GM12864 (cell line): ENCODE measurements at places on chromosomes 3 and 15.

DNA sequence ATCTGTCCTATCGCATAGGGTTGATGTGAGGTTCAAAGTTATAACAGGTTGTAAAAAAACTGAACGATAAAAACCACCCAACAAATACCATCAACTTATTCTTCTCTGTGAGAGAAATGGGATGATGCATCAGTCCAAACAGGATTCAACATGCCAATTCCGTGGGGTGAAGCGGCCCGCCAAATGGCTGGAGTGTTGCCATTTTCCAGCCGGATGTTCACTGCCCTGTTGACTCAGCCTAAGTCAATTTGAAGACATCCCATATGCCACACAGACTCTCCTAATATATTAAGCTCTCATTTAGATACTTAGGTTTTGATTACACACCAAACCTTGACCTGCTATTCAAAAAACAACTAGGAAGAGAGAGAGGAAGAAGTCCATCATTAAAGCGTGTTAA lies 311.1 kb downstream of the VPS13C start:
- no peak for DNase-seq

DNA sequence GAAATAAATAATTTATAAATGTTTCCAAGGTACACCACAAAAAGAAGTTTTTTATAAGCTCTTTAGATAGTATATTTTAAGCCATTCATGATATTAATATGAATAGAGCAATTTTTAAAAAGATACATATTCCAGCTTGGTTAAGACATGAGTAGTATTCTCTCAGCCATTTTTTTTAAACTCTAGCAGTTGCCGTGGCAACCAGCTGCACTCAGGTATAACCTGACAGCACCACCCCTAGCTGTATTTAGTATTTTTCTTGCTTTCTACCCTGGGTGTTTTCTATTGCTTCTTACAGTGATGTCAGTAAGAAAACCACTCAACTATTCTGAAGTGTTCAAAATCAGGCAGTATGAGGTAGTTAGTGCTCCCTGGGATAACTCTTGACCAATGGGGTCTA lies 496.3 kb upstream of the CNTN3 start:
- no peak for DNase-seq

GRCh38 chr3:31114929-31115283 lies 220.4 kb upstream of the GADL1 start:
- no peak for DNase-seq

GRCh38 chr3:22858486-22858885 lies 344.6 kb upstream of the UBE2E2 start:
- no peak for DNase-seq

GRCh38 chr15:63260791-63261190 lies 16.6 kb upstream of the APH1B start:
- DNase-seq = no peak

GRCh38 chr3:72798552-72799195 lies 49.6 kb downstream of the SHQ1 start:
- no peak for DNase-seq

DNA sequence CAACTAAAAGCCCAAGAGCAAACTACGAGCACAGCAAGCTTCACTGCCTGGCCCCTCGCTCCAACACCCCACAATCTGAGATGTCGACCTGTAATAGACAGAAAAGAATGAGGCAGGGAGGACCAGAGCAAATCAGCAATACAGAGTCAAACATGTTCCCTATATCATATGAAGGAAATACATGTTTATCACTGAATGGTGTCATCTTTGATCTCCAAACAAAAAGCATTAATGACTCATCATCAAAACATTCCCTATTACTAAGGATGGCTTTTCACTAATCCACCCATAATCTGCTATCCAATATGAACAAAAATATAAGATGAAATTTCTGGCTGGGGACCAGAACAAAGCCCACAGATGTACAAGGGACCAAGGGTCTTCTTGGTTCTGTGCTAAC lies 34.7 kb downstream of the MYO5A start:
- DNase-seq = no peak

DNA sequence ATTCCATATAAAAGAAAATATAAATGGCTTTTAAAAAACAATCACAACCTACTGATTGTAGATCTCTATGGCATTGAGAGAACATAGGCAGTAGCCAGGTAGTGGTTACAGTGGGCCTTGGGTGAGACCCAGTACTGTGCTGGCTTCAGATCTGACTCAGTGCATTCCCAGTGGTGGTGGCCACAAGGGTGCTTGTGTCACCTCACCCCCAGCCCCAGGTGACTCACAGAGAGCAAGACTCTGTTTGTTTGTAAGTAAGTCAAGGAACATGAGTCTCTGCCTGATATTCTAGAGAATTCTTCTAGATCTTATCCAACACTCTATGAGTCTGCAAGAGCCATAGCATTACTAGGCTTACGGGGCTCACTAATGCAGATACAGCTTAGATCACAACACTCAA lies 118.8 kb upstream of the AZI2 start:
- no peak for DNase-seq

- DNase-seq = no peak
Measured at GRCh38 chr3:126850370-126851085, 132.4 kb upstream of the PLXNA1 start.

DNA sequence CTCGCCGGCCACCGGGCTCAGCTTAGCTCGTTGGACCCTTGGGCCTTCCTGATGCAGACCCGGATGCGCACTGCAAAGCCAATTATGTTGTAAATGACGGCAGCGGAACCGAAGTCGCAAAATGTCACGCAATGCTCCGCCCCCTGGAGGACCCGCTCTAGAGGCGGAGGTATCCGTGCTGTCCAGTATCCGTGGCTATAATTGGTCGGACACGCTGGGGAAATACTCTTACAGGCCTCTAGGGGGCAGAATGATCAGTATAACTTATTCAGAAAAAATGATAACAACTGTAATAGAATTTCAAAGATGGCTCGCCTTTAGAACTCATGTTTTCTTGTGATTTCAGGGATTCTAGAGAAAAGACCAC lies at the start of gene PRR23B:
Gene PRR23B (minus strand): TSS at position 59 of the 367 bp plus-strand sequence. CDS start 265 bp downstream, outside the sequence.
- no peak for DNase-seq

DNA sequence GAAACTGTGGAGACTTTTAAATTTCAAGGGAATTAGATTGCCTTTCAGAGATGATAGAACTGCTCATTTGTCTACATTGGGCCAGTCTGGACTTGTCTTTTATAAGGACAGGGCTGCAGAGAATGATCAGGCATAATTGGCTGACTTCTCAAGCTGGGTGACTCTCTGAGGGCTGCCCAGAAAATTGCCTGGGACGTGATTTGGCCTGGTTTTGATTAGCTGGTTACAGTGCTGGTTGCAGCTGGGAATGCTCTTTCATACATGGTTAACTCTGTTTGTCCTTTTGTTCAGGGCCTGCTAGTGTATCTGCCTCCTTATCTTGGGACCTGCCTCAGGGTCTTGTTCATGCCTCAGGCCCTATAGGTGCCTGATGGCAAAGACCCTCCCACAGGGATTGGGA lies 245.6 kb downstream of the CLSTN2 start:
- DNase-seq = no peak

GRCh38 chr3:14133188-14133800 lies 8.4 kb downstream of the TMEM43 start:
- DNase-seq = no peak

- no peak for DNase-seq
Measured at GRCh38 chr3:162285259-162285658, 788.7 kb downstream of the OTOL1 start.

GRCh38 chr15:72735111-72735510 lies 48.4 kb downstream of the ADPGK start:
- DNase-seq = no peak

GRCh38 chr3:111810909-111811308 lies 48.2 kb upstream of the PHLDB2 start:
- no peak for DNase-seq

DNA sequence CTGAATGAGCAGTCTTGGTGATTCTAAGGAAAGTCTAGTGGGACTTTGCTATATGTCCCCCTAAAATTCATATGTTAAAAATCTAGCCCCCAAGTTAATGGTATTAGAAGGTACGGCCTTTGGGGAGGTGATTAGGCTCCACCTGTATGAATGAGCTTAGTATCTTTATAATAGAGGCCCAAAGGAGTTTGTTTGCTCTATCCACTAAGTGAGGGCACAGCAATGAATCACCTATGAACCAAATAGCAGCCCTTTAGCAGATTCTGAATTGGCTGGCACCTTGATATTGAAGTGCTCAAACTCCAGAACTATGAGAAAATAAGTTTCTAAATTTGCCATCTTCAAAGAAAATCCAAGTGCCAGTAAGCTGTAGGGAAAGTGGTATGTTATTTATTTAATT lies 187.9 kb downstream of the SUCNR1 start:
- no peak for DNase-seq

DNA sequence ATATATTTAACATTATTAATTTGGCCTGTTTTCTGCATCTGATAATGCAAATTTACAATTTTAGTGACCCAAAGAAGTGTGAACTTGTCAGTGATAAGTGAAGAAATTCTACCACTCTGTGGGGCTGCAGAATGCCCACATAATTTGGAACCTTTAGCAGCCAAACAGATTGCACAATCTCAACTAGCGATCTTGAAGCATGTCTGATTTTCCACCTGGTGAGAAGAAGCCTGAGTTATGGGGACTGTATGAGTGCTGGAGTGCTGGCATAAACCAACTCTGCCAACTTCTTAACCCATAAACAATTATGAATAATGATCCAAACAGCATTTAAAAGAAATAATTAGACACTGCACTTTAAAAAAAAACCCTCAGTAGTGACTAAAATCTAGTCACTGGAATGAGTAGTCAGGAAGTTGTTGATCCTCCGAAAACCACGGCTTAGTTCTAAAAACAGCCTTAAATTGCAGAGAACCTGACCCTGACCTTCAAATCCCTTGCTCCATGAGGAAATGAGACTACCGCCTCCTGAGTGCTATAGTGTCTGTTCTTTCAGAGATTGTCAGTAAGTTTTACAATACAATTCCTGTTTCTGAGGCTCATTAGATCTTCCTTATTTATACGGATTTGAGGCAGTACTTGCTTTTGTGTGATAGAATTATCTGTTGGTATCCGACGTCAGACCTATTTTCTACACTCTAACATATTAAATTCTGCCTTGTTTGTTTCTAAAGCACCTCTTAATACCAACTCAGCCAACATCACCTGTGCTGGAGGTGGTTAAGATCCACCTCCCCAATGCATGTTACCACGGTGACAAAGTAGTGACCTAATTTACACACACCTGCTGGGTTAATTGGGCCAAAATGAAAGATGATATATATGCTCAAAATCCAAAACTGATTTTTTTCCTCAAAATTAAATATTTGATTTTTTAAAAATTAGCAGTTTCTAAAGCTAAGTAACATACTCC lies 267.7 kb downstream of the ZBTB20 start:
- peak; percentile 43 for DNase-seq

GRCh38 chr3:43583481-43583880 lies 38.3 kb downstream of the ANO10 start:
- no peak for DNase-seq

DNA sequence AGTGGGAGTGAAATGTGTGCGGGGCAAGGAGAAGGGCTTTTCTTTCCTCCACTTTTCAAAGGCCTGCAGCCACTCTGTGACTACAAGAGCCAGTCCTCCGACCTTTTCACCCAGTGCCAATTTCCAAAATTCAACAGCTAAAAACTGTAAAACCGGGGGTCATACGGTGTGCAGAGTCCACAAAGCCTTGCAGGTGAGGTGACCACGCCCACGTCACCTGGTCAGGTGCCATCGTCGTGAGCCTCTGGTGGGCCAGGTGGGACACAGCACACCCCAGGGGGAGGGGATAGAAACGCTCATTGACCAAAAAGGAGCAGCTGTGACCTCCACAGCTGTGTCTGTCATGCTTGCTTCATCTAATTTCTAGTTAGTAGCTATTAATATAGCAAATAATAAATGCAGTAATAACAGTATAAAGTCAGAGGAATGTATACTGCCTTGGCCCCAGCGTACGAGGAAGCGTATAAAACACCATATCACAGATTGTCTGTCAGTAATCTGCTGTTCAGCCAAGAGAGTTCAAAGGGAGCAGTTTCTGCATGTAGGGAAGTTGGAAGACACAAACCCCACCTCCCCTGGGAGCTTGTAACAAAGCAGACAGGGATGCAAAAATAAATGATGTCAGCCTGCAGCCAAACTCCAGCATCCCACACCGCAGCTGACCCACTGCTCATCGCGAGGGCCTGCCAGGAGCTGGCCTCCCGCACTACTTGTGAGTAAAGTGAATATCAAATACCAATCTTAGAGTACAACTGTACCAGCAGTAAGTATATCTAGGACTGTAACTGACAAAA lies 86.7 kb downstream of the VGLL4 start:
- no peak for DNase-seq
